ENCODE measurements at places on chromosomes 2 and 18.

GRCh38 chr18:68660354-68661183 lies 54.3 kb downstream of the TMX3 start:
- DNase-seq, result peak; percentile 28

DNA sequence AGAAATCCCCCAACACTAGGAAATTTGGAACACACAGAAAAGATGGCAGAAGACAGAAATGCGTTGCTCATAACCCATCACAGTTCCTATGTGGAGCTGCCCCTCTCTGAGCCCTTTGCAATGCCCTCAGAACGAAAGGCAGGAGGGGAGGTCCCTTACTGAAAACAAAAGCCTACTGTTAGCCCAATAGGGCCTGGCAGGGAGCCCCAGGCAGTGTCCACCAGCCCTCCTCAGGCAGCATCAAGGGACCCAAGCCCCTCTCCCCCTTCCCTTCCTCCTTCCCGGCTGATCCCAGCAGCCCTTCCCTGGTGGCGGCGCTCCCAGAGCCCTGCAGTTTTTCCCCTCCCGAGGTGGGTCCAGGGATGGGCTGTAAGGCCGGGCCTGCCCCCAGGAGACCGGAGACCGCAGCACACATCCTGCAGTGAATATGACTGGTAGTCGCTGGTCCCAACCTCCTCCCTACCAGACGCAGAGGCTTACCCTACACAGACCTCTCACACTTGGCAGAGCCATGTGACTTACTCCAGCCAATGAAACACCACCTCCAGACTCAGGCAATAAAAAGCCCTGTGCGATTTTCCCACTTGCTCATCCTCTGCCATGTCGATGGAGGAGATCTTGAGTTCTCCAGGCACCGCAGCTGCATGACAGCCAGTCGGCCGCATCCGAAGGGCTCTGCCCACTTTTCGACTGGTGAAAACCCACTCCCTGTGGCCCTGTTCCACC lies 19.4 kb upstream of the DUSP2 start:
- no peak for DNase-seq

DNA sequence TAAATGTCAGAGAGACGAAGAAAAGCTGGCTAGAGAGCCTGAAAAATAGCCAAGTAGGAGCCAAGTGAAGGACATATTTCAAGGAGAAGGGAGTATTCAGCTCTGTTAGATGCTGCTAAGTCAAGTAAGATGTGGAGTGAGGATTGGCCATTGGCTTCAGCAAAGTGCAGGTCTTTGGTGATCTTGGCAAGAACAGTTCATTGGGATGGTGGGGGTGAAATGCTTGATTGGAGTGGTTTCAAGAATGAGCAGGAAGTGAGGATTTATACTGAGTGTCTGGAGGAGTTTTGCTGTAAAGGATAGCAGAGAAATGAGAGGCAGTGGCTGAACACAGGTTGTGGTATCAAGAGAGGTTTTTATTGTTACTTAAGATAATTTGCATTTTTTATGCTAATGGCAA lies 139.7 kb downstream of the PRPF40A start:
- no peak for DNase-seq

DNA sequence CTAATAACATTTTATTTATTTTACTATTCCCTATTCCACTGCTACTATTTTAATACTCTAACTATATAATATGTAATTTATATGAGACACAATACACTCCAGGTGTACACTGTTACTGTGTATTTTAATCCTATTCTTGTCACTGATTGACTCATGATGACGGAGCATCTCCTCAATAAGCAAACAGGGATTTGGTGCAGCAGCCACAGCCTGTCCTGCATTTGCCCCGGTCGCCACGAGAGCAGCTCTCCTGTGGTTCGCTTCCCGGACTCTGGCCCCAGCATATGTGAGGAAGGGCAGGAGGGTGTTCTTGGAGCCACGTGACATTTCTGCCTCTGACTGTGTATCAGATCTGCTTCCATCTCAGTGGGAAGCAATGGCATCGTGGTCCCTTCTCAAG lies 74.1 kb upstream of the PXDN start:
- no peak for DNase-seq

DNA sequence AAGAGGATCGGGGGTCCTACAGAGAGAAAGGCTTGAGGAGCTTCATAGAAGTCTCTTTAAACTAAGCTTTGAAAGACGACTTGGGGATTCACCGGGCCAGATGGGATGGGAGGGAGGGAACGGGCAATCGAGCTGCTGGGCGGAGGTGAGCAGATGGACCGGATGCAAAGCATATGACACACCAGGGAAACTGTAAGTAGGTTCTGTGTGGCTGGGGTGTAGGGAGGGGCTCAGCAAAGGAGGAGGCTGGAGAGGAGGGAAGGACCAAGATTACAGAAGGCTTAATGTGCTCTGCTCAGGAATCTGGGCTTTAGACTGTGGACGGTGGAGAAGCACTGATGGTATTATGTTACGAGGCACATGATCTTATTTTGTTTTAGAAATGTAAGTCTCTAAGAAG lies 131.5 kb downstream of the MAIP1 start:
- no peak for DNase-seq

- no peak for DNase-seq
Measured at GRCh38 chr2:68039317-68039716, 23.5 kb downstream of the C1D start.

- no peak for DNase-seq
Measured at GRCh38 chr2:37268111-37268510, 36.7 kb downstream of the NDUFAF7 start.

- DNase-seq, result no peak
Measured at GRCh38 chr2:182616471-182617393, 99.3 kb upstream of the DNAJC10 start.

DNA sequence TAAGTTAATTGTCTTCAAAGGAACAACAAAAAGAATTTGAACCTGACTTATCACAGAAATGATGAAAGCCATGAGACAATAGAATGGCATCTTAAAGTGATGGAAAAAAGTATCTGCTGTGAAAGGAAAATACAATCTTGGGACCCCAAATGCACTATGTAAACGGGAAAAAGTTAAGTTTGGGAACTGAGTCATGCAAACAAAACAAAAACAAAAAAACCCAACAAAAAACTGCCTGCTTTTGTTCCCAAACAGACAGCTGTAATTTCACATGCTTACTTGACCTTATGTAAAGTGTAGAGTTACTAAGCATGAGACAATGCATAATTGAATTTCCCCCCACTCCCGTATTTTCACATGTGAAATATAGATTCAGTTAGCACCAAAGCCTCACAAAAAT lies 122.1 kb upstream of the RBMS1 start:
- DNase-seq, result no peak

DNA sequence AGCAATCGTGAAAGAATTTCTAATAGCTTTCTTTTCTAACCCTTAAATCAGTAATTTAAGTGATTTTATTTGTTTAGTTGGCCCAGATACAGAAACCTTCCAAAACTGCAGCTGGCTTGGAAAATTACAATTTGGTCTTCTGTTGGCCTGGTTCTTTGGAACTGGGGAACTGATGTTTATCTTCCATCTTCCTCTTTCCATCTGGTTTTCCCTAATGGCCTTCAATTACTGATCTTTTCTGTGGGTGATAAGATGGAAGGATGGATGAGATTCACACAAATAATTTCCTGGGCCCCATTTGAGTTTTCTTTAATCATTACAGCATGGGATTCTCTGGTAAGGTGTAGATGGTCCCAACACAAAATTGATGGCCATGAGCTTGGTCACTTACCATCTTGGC lies 106.5 kb upstream of the CHRNA1 start:
- no peak for DNase-seq

DNA sequence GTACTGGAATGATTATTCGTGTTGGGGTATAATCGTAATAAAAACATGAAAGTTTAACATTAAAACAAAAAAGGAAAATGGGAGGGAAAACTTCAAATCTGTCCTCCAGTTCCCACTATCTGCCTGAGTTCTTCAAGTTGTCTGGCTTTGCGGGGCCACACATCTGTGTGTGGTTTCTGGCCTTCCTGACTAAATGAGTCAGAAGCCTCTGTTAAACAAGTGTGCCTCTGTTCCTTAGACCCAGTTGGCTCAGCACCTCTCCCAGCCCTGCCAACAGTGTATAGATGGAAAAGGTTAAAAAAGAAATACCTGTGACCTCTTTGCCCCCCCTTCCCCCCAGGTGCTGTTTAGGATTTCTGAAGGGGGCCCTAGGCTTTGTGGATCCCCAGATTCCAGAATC lies 30.2 kb downstream of the XDH start:
- DNase-seq, result no peak

DNA sequence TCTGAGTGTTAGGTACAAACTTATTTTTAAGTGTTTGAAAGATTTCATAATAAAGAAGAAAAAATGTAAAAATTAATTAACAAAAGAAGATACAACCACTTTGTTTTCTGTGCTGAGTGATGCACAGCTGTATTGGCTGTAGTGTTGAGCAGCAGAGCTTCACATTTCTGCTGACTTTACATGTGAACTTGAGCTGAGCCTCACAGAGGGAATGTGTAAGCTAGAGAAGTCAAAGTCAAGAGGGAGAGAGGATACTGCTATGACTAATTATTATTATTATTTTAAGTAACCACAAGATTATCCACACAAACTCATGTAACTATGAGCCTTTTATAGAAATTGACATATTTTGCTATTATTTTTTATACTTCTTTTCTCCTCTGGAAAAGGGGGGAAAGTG lies 159.1 kb upstream of the ZSWIM2 start:
- no peak for DNase-seq

- DNase-seq, result no peak
Measured at GRCh38 chr2:120635146-120635545, 100.5 kb upstream of the GLI2 start.

GRCh38 chr2:226125176-226125883 lies 674.3 kb downstream of the IRS1 start:
- DNase-seq, result no peak

- DNase-seq, result no peak
Measured at GRCh38 chr18:2997846-2998564, 14.9 kb downstream of the LPIN2 start.

GRCh38 chr2:138779781-138780445 lies at the start of gene NXPH2:
TSS of gene NXPH2 (minus strand) at chr2:138780390. CDS start at chr2:138780241, 149 bp downstream.
- DNase-seq, result no peak

GRCh38 chr2:215609089-215610032 lies 173.5 kb upstream of the FN1 start:
- no peak for DNase-seq

DNA sequence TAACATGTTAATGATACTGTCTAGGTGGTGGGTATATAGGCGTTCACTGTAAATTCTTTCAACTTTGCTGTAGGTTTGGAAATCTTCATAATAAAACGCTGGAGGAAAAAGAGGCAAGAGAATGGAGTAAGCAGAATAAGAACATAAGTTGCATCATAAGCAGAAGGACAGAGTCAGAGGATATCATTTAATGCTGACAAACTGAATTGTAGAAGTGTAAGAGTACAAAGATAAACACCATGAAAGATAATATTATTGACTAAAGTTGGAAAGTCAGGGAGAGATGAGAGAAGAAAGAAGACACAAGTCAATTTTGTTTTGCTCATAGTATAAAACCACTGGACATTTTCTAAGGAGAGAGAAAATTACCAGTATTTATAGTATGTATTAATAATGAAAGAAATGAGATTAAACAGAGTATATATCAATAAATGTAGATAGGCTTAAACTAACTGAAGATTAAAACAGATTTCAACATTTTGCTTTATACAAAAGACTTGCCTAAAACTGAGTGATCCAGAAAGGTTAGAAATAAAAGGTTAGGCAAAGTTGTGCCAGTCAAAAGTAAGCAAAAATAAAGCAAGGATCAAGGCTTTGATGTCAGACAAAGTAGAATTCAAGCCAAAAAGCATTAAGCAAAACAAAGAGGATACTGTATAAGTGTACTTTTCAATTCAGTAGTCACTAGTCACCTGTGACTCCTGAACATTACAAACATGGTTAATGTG lies 42.4 kb upstream of the VIT start:
- DNase-seq, result no peak

DNA sequence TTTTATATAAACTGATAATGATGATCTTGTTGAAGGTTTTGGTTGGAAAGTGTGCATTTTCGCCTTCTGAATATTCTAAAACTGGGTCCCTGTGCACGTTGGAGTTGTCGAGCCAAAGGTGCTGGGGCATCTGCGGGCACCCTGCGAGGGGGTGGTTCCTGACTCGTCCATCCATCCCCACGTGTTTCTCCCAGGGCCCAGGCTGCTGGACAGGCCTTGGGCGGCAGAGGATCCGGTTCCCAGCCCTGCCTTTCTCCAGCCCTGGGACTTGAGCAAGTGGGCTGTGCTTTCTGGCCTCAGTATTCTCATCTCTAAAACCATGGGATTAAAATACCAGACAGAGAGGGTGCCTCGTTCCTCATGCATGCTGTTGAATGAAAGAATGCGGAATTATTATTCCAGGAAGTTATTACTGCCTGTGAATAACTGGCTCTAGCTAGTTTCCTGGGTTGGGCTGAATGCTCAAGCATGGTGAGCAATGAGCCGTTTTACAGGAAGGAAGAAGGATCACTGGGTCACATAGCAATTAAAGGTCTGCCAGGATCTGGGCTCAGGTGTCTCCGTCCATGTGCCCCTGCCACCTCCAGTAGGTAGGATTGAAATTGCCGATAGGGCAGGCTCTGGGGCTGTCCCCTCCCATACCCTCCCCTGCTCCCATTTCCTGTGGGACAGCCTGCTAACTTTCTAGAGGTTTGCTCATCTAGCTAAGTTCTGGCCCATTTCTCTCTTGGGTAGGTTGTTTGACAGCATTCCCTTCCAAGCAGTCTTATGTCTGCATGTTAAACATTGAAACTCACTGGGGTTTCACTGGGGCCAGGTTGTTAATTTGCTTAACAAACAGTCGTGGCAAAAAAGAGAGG lies 77.2 kb upstream of the HS6ST1 start:
- DNase-seq, result no peak

DNA sequence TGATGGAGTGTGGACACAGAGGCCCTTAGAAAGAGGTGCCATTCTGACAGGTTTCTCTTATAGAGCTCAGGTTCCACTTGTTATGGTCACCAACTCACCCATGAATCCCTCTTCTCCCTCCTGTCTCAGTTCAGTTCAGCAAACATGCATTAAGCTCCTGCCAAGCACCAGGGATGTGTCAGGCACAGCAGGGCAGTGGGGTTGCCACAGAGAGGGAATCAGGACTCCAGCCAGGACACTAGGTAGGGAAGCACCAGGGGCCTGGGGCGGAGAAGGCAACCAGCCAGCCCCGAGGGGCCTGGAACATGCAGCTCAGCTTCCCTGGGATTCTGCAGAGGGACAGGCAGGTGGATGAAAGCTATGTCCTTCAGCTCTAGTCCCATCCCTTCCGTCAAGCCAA lies 44.6 kb downstream of the TOGARAM2 start:
- DNase-seq, result no peak

- no peak for DNase-seq
Measured at GRCh38 chr2:200593905-200594304, 8.1 kb downstream of the AOX1 start.
